Lung microvascular endothelial cell (primary cell): ENCODE measurements at places on chromosomes 11 and 22. TPM values are rescaled to one million over a fixed set of nuclear protein-coding genes. Genes with fewer than 3 reads are reported as not detected.

GRCh38 chr11:84780689-84781293 is 846.4 kb downstream of the DLG2 start:
- DNase-seq, result no peak

DNA sequence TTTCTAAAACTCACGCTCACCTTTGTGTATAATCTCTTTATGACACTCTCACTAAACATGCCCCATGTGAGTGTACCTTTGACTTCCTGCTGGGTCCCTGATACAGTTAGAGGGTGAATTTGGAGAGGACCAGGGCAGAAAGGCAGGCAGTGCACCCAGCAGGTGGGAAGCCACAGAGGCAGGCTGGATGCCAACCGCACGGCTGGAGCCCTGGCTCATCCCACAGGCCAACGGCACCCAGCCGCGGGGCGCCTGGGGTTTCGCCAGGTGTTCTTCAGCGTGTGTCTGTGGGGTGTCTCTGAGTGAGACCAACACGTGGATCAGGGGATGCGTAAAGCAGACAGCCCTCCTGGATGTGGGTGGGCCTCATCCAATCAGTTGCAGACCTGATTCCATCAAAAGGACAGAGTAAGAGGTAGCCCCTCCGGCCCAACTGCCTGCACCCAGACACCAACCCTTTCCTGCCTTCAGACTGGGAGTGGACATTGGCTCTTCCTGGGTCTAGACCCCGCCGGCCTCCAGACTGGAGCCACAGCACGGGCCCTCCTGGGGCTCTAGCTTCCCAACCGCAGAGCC is 51.6 kb downstream of the DHCR7 start:
- no peak for DNase-seq

DNA sequence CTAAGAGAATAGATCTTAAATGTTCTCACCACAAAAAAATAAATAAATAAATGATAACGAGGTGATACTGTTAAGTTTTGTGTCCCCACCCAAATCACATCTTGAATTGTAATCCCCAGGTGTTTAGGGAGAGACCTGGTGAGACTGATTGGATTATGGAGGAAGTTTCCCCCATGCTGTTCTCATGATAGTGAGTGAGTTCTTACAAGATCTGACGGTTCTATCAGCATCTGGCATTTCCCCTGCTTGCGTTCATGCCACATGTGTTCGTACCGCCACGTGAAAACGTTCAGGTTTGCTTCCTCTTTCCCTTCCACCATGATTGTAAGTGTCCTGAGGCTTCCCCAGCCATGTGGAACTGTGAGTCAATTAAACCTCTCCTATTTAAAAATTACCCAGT is 1514.8 kb upstream of the TENM4 start:
- no peak for DNase-seq

DNA sequence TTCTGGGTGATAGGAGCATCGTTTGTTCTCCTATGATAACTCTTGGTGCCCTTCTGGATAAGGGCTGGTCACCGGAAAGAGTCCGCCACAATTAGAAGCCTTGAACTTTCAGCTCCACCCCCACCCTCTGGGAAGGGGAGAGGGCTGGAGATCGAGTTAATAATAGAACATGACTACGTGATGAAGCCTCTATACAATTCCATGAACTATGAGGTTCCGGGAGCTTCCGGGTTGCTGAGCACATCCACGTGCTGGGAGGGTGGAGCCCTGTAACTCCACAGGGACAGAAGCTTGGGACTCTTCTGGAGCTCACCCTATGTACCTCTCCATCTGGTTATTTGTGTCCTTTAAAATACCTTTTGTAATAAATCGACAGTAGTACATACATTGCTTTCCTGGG is 40.3 kb downstream of the ARHGAP42 start:
- DNase-seq, result peak; percentile 10

DNA sequence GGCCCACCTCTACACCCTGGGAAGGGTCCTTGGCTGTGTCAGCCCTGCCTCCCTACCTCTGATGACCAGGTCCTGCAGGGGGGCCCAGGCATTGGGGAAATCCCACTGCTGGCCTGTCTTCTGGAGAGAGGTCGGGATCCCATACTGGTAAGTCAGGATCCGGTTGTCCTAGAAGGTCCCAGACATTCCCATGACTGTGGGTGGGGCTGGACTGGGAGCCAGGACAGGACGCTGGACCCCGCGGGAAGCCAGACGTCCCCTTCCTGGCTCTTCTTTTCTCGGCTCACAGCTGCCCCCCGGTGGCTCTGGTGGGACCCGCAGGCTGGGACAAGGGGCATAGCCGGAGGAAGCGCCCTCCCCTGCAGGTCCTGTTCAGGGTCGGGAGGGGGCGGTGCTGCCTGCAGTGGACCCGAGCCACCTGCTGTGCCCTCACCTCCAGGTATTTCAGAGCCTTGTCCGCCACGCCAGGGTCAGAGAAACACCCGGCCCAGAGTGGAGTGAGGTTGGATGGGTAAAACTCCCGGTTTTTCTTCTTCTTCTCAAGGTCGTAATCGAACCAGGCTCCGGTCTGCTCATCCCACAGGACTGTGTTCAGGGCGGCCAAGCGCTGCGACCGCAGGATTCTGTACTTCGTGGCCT is 20.0 kb downstream of the TREH start:
- DNase-seq, result peak; percentile 88

DNA sequence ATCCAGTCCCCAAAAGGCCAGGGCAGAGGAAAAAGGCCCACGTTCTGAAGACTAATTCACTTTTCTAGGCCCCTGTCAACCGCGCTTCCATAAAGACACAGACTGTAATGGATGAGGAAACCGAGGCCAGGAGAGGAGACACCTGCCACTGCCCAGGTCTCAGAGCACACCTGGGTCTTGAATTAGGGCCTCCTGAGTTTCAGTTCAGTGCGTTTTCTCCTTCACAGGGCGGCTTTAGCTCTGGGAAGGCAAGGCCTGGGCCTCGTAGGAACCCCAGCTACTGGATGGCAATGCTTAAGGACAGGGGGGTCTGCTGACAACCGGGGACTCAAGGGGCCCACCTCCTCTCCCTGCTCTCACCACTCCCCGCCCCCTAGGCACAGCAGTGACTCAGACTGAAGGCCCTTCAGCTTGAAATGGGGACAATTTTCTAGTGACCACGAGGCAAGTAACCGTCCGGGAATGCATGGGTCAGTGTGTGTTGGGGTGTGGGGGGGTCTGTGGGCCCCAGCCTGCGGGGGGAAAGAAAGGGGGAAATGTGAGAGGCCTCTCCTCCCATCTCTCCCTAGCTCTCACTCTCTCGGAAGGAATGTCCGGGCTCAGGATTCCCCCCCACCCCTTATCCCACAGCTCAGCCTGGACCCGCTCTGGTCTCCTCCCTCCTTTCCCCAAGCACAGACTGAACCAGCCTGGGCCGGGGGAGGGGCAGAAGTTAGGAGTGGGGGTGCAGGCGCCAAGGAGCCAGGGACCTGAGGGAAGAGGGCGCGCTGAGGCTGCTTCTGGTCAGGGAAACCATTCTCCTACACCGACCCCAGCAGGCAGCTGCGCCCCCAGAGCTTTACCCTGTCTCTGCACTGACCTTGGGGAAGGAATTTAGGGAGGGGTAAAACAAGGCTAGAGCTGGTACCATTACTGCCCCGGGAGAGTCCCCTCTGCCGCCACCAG is 17.2 kb downstream of the CREB3L1 start:
- DNase-seq, result no peak

DNA sequence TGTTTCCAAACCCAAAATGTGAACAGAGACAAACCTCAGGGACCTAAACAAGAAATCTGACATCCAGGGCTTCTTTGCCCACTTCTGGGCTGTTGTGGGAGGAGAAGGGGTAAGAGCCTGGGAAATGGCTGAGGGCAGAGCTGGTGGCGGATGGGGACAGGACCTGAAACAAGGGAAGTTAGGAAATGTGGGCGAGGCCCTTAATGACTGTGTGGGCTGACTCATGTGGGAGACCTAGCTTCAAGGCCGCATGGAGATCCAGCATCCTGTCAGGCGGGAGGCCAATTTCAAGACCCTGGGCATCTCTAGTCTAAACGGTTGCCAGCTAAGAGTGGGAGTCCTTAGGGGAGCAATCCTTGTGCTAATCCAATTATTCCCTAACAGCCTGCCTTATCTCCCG is 2.1 kb upstream of the OAF start:
- peak; percentile 74 for DNase-seq

DNA sequence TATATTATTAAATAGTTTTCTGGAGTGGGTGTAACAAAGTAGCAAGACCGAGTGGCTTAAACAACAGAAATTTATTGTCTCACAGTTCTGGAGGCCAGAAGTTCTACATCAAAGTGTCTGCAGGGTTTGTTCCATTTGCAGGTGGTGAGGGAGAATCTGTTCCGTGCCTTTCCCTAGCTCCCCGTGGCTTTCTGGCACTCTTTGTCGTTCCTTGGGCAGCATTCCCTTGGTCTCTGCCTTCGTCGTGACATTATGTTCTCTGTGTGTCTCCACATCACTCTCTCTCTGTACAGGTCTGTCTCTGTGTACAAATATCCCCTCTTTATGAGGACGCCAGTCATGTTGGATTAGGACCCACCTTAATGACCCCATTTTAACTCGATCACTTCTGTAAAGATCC is 38.2 kb downstream of the LDLRAD3 start:
- no peak for DNase-seq

GRCh38 chr11:106813806-106814205 is 204.5 kb downstream of the GUCY1A2 start:
- DNase-seq, result no peak

- DNase-seq, result no peak
Observed at GRCh38 chr11:73570415-73571114, 27.3 kb downstream of the FAM168A start.

DNA sequence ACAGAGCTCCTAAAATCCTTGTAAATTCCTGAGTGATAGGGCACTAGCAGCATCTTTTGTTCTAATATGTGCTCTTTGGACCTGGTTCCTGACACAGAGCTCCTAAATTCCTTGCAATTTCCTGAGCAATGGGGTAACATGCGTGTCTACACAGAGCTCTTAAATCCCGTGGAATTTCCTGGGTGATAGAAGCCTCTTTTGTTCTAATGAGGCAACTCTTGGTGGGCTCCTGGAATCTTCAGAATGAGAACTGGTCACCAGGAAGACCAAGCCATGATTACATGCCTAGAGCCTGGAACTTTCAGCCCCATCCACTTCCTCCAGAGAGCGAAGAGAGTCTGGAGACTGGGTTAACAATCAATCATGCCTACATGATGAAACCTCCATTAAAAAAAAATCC is 19.0 kb downstream of the RSF1 start:
- DNase-seq, result no peak

DNA sequence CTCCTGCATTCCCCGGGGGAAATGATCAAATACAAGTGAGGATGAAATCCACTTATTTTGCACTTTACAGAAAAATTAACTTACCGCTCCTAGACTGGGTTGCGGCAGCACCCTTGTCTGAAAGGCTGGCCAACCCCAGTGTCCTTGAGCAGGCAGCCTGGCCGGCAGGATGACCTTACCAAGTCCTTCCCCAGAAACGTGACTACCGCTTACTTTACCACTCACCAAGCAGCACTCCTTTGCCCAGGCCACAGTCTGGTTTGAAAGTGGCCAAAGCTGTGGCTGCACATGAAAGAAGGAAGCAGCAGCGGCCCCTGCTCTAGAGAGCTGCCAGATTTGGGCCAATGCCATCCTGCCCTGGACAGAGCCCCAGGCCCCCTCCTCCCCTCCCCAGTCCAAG is 20.3 kb downstream of the MYH9 start:
- DNase-seq, result no peak

DNA sequence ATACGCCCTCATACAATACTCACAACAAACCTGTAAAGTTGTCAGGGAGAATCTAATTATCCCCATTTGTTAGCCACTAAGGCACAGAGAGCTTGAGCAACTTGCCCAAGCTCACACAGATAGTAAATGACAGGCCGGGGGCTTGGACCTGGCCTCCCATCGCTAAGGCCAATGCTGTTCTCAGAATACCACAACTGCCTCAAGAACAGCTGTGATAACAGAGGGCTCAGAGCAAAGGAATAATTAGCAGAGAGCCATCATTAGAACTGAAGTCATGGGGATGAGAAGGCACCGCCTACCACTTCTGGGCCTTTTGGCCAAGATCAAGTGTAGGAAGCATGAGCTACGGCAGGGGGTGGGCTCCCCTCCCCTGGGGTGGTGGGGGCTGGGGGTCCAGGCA is 98.6 kb downstream of the FEZ1 start:
- DNase-seq, result no peak

DNA sequence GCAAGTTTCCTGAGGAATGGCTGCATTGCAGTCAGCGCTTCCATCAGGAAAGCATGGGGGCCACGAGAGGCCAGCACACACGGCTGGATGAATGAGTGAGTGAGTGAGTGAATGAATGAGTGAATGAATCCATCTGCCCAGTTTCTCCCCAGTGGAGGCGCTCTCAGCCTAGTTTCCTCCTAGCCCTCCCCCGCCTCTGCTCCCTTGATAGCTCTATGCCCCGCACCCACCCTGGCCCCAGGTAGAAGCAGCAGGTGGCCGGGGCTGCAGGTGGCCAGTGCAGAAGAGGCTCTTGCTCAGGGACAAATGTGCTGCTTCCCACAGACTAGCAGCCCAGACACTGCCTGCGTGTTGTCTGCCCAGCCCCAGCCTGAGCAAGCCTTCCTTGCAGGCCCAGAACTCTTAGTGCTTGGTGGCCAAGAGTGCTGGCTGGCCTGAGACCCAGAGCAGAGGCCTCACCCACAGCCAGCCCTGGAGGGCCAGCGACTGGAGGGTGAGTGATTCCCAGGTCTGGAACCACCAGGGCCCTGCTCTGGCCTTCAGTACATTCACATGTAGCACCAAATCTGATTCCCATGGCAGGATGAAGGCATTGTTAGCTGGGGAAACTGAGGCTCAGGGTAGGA is 31.1 kb upstream of the PDGFB start:
- DNase-seq, result no peak

DNA sequence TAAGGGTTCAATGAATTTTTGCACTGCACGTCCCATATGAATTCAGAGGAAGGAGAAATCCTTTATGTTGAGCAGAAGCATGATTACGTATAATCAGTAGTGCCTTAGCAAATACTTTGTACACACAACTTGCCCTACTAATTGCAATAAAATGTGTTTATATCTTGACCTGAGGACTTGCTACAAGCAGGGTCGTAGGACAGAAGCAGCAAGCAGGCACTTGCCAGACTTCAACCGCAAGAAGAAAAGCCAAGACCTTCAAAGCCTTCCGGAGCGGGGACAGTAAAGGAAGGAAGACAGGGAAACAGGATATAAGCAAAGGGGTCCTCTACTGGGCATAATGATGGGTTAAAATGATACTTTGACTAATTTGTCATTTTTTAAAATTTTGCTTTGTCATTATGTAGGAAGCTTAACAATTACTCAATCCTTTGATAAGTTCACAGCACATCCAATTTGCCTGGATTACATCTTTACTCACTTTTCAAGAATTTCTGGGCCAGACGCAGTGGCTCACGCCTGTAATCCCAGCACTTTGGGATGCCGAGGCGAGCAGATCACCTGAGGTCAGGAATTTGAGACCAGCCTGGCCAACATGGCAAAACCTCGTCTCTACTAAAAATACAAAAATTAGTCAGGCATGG is 23.2 kb upstream of the UBASH3B start:
- no peak for DNase-seq

- peak; percentile 33 for DNase-seq
Observed at GRCh38 chr22:47213571-47214230, 451.3 kb downstream of the TBC1D22A start.

GRCh38 chr11:22666325-22666687 is at the start of gene GAS2:
TSS of gene GAS2 (plus strand) at chr11:22666611. CDS start at chr11:22674870, 8,259 bp downstream.
- no peak for DNase-seq

GRCh38 chr11:112558691-112559090 is 298.0 kb upstream of the PLET1 start:
- DNase-seq, result no peak

APOL5 gene
- not detected in 2 replicates for total RNA-seq

SLC29A2 gene
- 0.22 and 0.79 TPM in 2 replicates for total RNA-seq

TEX12 gene
- under 0.01 TPM in 1 of 2 replicates, not detected in the other for total RNA-seq

TMPRSS13 gene
- not detected in 2 replicates for total RNA-seq

SLC22A8 gene
- not detected in 2 replicates for total RNA-seq

OR2AG1 gene
- not detected in 2 replicates for total RNA-seq

TEX54 gene
- not detected in 2 replicates for total RNA-seq

APOA4 gene
- total RNA-seq, result not detected in 2 replicates

MYO18B gene
- not detected in 2 replicates for total RNA-seq

CCDC88B gene
- total RNA-seq, result 0.79 and 1.7 TPM in 2 replicates
